ENCODE measurements at places on chromosomes 7 and 10.

GRCh38 chr7:29523728-29524127 lies 39.9 kb upstream of the PRR15 start:
- DNase-seq: no peak

DNA sequence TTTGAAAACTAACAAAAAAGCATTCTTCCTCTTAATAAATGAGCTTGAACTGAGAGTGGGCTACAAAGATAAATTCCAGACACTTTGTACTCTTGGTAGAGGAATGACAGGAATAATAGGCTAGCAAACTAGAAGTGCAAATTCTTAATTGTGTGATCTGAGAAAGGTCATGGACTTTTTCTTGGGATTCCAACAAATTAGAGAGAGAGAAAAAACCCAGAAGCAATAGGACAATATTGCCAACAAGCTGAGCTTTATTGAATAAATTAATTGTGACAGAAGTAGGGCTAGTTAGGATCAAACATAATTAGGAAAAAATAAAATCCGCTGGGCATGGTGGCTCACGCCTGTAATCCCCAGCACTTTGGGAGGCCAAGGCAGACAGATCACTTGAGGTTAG lies 41.4 kb upstream of the LAMB1 start:
- DNase-seq: no peak

GRCh38 chr7:37212556-37212955 lies 236.1 kb downstream of the ELMO1 start:
- DNase-seq: no peak

- DNase-seq: no peak
Observed at GRCh38 chr7:95963446-95963990, 191.2 kb downstream of the DYNC1I1 start.

GRCh38 chr10:89029785-89030437 lies 39.3 kb downstream of the FAS start:
- peak; percentile 89 for DNase-seq

DNA sequence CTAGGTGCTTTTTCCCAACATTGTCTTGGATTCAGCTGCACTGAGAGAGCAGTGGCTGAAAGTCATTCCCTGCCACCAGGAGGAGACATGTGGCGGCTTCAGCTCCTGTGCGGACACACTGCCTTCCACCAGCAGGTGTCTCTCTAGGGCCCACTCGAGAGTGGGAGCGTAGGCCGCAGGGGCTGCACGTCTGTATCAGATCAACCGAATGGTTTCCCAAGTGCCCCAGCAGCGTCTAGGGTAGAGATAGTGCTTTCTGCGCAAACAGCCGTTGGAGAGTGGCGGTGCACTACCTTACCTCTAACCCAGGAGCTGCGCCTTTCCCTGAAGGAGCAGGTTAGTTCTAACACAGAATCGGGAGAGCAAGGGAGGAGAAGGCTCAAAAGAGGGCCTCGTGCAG lies 31.7 kb downstream of the PAPOLB start:
- no peak for DNase-seq

DNA sequence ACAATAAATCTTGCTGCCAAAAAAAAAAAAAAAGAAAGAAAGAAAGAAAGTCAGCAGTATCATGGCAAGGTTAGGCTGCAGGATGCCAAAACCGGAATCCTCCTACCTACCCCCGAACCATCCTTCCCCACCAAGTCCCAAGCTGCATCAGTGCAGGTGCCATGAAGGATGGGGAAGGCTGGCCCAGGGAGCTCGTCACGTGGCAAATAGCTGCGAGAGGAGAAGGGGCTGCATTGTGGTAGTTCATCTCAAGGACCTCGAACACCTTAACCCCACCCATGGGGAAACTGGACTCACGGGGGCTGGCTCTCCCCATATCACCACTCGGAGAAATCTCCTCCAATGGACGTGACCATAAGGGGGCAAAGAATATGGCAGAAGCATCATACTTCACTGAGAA lies 86.2 kb downstream of the TACC2 start:
- no peak for DNase-seq

DNA sequence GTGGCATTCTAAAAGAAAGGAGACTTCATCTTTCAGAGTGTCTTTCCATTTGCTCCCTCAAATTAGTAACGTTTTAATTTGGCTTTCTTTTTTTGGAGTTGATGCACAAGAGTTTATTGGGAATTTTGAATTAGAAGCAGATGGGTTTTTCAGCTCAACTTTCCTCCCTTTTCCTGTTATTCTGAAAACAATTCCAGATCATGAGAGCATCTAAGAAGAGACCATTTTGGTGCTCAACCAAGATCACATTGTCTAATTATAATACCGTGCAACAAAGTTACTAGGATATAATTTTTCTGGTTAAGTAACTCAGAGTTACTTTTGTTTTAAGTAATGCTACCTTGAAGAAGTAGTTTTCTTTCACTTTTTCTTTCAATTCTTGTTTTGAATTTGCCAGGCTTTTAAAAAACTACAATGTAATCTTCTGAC lies 396.6 kb upstream of the KLF6 start:
- no peak for DNase-seq

DNA sequence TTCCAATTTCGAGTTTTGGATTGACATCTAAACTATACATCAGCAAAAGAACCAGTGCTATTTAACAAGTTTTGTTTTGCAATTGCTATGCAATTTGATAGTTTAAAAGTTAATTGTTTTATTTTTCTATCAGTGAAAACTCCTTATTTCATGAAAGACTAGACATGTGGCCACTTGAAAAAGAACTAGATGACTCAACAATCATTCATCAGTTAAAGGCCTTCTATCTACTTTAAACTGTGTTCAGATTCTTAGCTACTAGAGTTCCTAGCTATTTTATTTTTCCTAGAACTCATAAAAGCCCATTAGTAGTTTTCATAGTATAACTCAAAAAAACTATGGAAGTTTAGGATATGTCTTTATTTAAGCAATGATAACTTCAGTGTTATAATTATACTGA lies 104.6 kb upstream of the LSM8 start:
- DNase-seq: no peak

GRCh38 chr7:64618785-64619456 lies 47.0 kb upstream of the ZNF107 start:
- no peak for DNase-seq

DNA sequence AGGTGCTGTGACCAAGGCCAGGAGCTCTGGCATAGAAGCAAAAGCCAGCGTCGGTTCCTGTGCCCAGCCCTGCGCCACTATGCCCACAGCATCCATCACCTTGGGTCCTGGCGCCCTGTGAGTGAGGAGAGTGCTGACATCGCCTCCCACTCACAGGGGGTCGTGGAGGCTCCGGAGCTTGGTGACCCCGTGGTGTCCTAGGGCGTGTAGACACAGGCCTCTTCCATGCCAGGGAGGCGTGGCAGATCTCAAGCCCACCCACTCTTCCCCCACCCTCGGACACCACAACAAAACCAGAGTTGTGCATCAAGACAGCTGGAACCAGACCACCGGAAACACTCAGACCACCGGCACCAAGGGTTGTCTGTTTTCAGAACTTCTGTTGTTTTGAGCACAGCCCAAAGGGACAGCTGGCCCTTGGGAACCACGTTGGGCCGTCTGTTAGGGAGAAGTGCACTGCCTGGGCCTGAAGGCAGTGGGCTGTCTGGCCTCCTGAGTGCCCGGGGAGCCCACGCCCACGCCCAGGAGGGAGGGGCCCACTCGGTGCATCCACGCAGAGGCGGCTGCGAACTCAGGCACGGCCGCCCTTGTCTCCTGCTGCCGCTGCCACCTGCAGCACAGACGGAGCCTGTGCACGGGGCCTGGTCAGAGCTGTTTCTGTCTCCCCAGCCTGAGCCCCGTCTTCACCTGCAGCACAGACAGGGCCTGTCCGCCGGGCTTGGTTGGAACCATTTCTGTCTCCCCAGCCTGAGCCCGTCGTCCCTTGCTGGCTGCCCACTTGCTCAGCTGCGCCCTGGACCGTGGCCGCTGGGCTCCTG lies 106.3 kb downstream of the INPP5A start:
- DNase-seq: peak; percentile 26

DNA sequence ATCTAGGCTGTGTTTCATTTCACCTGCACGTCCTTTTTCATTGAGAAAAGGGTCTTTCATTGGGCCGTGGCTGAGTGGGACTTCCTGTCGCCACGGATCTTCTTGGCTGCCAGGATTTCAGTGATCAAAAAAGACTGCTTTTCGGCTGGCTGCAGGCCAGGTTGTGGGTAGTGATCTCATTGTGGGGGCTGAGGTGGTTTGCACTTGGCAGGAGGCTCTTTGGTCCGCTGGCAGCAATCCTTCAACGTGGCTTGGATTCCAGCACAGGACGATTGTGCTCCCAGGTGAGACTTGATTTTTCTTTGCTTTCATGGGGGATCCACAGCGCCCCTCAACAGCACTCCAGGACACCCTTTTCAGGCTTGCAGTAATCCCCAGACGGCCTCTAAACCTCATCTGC lies 29.0 kb upstream of the ZNF273 start:
- DNase-seq: no peak

- DNase-seq: no peak
Observed at GRCh38 chr10:34477249-34477648, 337.8 kb downstream of the PARD3 start.

GRCh38 chr7:39356172-39356925 lies 209.9 kb upstream of the YAE1 start:
- DNase-seq: no peak

GRCh38 chr7:54802841-54803240 lies 43.8 kb upstream of the SEC61G start:
- DNase-seq: no peak

- DNase-seq: peak; percentile 40
Observed at GRCh38 chr10:22475651-22476600, 130.6 kb downstream of the SPAG6 start.

- DNase-seq: no peak
Observed at GRCh38 chr10:90977162-90977854, 56.4 kb upstream of the ANKRD1 start.

DNA sequence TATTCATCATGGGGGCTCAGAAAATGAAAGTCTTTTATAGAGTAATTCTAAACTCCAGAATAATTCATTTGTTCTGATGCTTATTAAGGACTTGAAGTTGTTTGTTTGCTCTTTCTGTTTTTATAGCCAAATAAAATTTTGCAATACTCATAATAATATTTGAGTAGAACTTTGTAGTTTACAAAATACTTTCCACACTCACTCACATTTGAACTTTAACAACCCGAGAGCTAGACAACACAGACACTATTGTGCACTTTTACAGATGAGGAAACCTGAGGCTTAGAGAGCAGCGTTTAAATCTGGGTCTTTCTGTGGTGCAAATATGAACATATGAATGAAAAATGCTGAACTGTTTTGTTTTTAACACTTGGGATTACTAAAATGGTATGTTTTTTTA lies 126.8 kb downstream of the KAT6B start:
- DNase-seq: no peak

DNA sequence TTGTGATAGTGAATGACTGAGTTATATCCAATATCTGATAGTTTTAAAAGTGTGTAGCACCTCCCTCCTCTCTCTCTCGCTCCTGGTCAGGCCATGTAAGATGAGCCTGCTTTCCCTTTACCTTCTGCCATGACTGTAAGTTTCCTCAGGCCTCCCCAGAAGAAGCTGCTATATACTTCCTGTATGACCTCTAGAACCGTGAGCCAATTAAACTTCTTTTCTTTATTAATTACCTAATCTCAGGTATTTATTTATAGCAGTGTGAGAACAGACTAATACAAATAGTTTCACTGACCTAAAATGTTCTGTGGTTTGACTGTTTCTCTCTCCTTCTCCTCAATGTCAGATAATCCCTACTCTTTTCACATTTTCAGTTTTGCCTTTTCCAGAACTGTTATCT lies 321.3 kb upstream of the MBL2 start:
- DNase-seq: no peak

GRCh38 chr10:119734396-119735332 lies 8.8 kb downstream of the INPP5F start:
- no peak for DNase-seq

GRCh38 chr10:44470784-44471183 lies 85.9 kb upstream of the CXCL12 start:
- no peak for DNase-seq

DNA sequence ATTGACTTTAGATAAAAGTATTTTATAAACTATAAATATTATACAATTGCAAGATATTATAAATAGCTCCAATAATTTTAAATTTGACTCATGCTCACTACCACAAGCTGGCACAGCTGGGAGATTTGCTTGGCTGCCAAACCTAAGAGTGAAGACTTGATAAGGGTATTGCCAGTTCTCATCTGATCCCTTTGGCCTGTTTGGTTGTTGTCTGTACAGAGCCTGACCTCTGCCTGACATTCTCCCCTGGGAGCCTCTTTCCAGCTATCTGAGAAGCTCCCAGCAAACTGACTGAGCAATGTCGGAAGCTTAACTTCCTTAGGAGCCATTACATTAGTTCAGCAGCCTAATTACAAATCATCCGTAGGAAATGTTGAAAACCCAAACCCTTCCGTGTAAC lies 10.2 kb upstream of the LMOD2 start:
- no peak for DNase-seq

DNA sequence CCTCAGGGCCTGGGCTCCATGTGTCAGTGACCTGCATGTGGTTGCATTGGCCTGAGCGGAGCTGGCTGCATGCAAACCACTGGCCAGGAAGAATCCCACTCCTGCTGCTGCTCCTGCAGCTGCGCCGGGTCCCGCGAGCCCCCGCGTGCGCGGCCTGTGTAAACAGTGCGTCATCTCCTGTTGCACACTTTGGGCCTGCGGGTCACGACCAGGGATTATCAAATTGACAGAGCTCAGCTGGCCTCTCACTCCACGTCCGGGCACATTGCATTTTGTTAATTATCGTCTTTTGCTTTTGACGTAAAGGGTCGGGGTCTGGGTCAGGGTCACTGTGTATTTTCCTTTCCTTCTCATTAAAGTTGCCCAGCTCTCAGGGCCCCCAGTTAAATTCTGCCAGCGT lies 132.6 kb downstream of the RGS10 start:
- no peak for DNase-seq

- no peak for DNase-seq
Observed at GRCh38 chr7:129311429-129311828, 86.6 kb downstream of the AHCYL2 start.

- DNase-seq: no peak
Observed at GRCh38 chr7:82036146-82036886, 266.5 kb upstream of the HGF start.

- DNase-seq: no peak
Observed at GRCh38 chr10:43846187-43846680, 197.6 kb upstream of the ZNF32 start.

DNA sequence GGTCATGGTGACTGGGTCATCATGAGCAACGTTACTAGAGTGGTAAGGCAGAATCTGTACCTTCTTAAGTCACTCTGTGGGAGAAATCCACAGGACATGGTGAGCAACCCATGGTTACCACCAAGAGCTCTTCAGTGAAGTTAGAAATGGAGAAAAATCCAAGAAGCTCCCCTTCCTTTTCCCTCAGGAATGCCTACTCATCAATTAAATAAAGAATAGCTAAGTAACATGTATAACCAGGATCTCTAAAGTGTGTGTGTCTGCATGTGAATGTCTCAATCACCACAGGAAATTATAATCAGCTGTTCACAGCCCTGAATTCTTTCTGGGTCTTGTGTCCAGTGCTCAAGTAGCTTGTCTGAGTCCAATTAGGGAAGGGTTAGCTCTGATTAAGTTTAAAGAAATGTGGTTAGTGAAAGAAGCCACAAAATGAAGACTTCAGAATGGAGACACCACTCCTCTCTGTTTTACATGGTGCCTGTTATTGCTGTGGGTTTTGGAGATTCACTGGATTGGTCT lies 73.2 kb downstream of the SEM1 start:
- no peak for DNase-seq

GRCh38 chr7:7978860-7979259 lies 10.3 kb downstream of the GLCCI1 start:
- DNase-seq: no peak

GRCh38 chr7:139618482-139619366 lies 95.2 kb downstream of the CLEC2L start:
- DNase-seq: peak; percentile 59
